ENCODE measurements at places on chromosomes 4 and X. TPM values are rescaled to one million over a fixed set of nuclear protein-coding genes. Genes with fewer than 3 reads are reported as not detected.

Gene SSX4
- polyA plus RNA-seq, result not detected

Gene HNRNPH2
- polyA plus RNA-seq, result 60.1 TPM

Gene DCAF12L2
- polyA plus RNA-seq, result 10.6 TPM

Gene NMU
- 1.2 TPM for polyA plus RNA-seq

Gene MFAP3L
- 1.7 TPM for polyA plus RNA-seq

Gene PAGE4
- polyA plus RNA-seq, result not detected

Gene APELA
- not detected for polyA plus RNA-seq

Gene RAB9B
- 22.6 TPM for polyA plus RNA-seq

Gene UGT2B10
- not detected for polyA plus RNA-seq

Measured in hindlimb muscle (tissue), 1 donor.